Lung microvascular endothelial cell (primary cell): ENCODE measurements at places on chromosomes 13 and 19. TPM values are rescaled to one million over a fixed set of nuclear protein-coding genes. Genes with fewer than 3 reads are reported as not detected.

Gene ELSPBP1
- not detected in 2 replicates for total RNA-seq

Gene PLPP2
- total RNA-seq, result 31.6 and 36.1 TPM in 2 replicates

Gene BRCA2
- total RNA-seq, result 1.2 and 3.3 TPM in 2 replicates

Gene MCEMP1
- total RNA-seq, result not detected in 2 replicates

Gene SPART
- total RNA-seq, result 36.0 and 50.8 TPM in 2 replicates

Gene ACER1
- total RNA-seq, result not detected in 2 replicates

Gene APOE
- total RNA-seq, result 1.3 and 2.4 TPM in 2 replicates

Gene KIR2DL3
- not detected in 2 replicates for total RNA-seq

Gene MAMSTR
- total RNA-seq, result under 0.01 and 0.22 TPM in 2 replicates

Gene TRPM4
- total RNA-seq, result 9.5 and 10.7 TPM in 2 replicates

Gene GPR183
- 0.40 and 1.1 TPM in 2 replicates for total RNA-seq

Gene GRIK5
- total RNA-seq, result not detected in 2 replicates

Gene RNF225
- not detected in 2 replicates for total RNA-seq

Gene ATXN8OS
- total RNA-seq, result not detected in 2 replicates

Gene LILRB1
- total RNA-seq, result not detected in 2 replicates

Gene CLC
- total RNA-seq, result not detected in 2 replicates

Gene WASF3
- 15.3 and 21.2 TPM in 2 replicates for total RNA-seq
